ENCODE measurements at places on chromosomes 16 and 17.
A peak's percentile ranks its signal among the peaks of the same experiment; 100 is the strongest.

DNA sequence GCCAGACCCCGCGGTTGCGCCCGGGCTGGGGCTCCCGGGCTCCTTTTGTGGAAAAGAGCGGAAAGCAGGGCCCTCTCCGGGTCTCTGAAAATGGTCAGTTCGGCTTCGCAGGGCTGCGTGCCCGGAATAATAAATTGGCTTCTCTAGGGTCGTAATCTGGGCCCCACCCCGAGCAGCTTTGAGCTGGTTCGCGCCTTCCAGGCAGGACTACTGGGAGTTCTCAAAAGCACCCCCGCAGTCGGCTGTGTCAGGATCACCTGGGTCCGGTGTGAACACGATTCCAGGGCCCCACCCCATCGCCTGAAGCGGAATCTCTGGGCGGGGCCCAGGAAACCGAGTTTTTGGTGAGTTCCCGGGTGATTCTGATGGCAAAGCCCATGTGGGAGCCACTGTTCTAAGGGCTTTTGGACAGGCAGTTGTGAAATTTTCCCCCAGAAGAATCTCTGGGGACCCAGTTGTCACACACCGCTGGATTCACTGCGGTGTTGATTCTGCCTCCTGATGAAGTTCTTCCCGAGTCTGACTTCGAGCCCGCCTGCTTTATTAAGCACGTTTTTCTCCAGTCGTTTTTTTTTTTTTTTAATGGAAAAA is 77.0 kb downstream of the MRC2 start:
- DNase-seq = peak; percentile 79

DNA sequence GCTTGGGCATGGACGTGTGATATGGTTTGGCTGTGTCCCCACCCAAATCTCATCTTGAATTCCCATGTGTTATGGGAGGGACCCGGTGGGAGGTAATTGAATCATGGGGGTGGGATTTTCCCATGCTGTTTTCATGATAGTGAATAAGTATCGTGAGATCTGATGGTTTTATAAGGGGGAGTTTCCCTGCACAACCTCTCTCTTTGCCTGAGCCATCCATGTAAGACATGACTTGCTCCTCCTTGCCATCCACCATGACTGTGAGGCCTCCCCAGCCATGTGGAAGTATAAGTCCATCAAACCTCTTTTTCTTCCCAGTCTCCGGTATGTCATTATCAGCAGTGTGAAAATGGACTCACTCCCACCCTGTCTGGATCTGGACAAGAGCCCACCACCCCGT is 393.4 kb downstream of the SEC14L1 start:
- DNase-seq = peak; percentile 20

- no peak for DNase-seq
Measured at GRCh38 chr17:35846055-35846809, 22.5 kb downstream of the HEATR9 start.

GRCh38 chr17:40241252-40241834 is 22.2 kb downstream of the WIPF2 start:
- no peak for DNase-seq

GRCh38 chr17:27282054-27282551 is 11.8 kb upstream of the WSB1 start:
- no peak for DNase-seq

GRCh38 chr17:60914078-60914477 is 236.4 kb downstream of the BCAS3 start:
- no peak for DNase-seq

- no peak for DNase-seq
Measured at GRCh38 chr17:82748756-82749155, 3.1 kb upstream of the TBCD start.

DNA sequence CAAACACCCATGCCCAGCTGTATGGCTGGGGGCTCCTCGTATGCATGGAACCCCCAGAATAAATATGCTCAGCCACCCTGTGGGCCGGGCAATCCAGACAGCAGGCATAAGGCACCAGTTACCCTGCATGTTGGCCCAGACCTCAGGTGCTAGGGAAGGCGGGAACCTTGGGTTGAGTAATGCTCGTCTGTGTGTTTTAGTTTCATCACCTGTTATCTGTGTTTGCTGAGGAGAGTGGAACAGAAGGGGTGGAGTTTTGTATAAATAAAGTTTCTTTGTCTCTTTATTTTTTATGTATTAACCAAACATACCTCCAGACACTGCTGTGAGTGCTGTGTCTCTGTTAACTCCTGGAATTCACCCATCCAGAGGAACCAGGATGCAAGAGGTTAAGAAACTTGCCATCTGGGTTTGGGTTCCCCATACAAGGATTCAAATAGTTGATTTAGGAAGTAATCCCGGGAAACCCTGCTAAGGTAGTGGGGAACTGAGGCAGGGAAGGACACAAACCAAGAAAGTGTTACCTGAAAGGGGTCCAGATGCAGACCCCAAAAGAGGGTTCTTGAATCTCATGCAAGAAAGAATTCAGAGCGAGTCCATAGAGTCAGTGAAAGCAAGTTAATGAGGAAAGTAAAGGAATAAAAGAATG is 37.4 kb upstream of the IL21R start:
- DNase-seq = no peak

GRCh38 chr16:79628501-79628975 is 28.0 kb upstream of the MAF start:
- no peak for DNase-seq

DNA sequence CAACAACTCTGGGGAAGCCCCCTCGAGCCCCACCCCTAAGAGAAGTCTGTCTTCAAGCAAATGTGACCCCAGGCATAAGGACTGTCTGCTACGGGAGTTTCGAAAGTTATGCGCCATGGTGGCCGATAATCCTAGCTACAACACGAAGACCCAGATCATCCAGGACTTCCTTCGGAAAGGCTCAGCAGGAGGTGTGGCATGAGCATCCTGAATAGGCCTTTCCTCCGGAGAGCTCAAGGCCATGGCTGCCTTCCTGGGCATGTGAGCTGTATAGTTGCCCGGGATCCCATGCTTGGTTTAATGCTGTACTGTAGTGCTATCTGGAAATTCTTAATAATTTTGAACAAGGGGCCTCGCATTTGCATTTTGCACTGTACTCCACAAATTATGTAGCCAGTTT is 9.2 kb downstream of the LIG3 start:
- no peak for DNase-seq

- DNase-seq = no peak
Measured at GRCh38 chr17:7391307-7391706, 3.0 kb downstream of the PLSCR3 start.

- no peak for DNase-seq
Measured at GRCh38 chr16:84347161-84347560, 21.2 kb upstream of the ATP2C2 start.

- DNase-seq = no peak
Measured at GRCh38 chr17:21373036-21373435, 3.1 kb upstream of the KCNJ12 start.

GRCh38 chr16:23901178-23902033 is 65.6 kb downstream of the PRKCB start:
- DNase-seq = no peak

DNA sequence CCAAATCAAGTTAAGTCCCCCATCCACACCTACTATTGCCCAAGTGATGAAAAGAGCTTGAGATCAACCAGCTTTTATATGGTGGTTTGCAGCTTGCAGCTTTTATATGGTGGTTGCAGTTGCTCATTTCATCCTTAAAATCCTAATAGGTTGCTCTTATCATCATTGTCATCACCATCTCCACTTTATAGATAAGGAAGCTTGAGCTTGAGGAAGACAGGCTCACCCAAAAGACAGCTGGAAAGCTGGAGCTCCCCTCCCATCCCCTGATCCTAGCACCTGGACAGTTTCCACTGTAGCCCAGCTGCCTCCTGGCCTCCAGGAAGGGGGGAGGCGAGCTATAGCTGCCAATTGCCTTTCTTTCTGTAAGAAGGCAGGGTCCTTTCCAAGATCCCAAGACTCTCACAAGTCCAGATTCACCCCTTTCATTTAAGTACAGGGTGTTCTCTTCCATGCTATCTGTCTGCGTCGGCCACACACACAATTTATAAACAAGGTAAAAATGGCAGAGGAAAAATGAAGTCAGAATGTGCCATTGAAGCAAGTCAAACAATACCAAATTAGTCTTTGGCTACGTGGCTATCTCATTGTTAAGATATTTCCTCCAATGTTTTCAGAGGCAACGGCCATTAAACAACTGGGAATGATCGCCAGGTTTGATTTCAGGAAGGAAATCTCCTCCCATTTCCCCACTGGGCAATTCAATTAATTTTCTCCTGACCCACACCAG is 63.3 kb downstream of the PECAM1 start:
- no peak for DNase-seq

- DNase-seq = no peak
Measured at GRCh38 chr17:14748036-14748710, 447.3 kb downstream of the HS3ST3B1 start.

DNA sequence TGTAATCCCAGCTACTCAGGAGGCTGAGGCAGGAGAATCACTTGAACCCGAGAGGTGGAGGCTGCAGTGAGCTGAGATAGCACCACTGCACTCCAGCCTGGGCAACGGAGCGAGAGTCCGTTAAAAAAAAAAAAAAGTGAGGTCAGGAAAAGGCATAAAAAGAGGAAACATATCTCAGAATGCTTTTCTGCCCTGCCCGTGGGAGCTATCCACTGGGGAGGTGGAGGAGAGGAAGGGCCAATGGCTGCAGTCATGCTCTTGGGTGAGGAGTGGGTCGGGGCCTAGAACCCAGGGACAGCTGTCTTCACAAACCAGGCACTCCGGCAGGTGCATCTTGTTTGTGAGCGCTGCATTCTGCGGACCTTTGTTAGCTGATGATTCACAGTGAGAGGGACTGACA is 60.0 kb upstream of the CDC42EP4 start:
- no peak for DNase-seq

DNA sequence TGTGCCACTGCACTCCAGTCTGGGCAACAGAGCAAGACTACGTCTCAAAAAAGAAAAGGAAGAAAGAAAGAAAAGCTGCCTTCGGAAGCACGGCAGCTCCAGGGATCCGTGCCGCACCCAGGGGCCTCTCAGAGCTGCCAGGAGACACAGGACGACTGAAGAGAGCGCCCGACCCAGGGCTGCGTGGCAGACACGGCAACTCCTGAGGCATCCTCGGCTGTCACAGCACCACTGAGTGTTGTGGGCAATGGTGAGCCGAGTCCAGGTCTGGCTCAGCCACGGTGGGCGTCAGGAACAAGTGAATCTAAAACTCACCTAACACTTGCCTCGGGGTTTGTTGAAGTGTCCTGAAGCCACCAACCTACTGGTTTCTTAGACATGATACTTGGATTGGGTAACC is 28.8 kb downstream of the PDIA2 start:
- DNase-seq = no peak

GRCh38 chr16:55754056-55754455 is 78.8 kb downstream of the CES1 start:
- DNase-seq = no peak

- no peak for DNase-seq
Measured at GRCh38 chr16:10497132-10498101, 83.0 kb downstream of the EMP2 start.

GRCh38 chr16:3180445-3180878 is 7.5 kb upstream of the OR1F1 start:
- peak; percentile 76 for DNase-seq

- DNase-seq = no peak
Measured at GRCh38 chr17:69050999-69051775, 9.5 kb downstream of the ABCA9 start.

- DNase-seq = no peak
Measured at GRCh38 chr16:85738923-85739715, 11.8 kb downstream of the C16orf74 start.

- DNase-seq = no peak
Measured at GRCh38 chr17:68460715-68461114, 3.4 kb upstream of the WIPI1 start.

DNA sequence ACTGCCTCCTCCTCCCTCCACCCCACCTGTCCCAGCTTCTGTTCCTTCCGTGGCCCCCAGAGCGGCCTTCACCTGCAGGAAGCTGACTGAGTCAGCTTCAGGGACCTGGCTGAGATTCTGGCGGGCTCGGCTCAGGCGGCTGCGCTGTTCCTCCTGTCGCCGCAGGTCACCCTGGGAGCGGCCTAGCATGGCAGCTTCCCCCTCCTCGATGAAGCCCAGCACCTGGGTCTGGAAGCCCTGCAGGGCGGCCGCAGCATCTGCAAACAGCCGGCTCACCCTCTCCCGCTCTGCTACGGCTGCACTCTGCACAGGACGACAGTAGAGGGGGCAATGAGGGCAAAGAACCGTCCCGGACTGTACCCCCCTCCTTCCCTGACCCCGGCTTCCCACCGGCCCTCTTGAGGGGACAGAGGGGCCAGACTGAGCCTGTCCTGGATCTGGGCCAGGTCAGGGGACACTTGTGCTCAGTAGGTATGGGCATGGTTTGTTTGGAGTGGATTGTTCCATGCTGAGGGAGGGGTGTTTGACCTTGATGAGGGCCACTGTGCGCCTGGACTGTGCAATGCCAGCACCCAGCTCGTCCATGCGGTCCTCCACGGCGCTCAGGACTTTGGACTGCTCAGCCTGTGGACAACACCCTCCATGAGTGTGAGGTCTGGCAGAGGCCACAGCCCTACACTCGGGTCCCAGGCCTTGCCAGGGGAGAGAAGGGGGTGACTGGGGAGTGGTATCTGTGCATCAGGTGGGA is 2.0 kb downstream of the TRIM47 start:
- DNase-seq = peak; percentile 86

- no peak for DNase-seq
Measured at GRCh38 chr16:309476-309875, 26.5 kb downstream of the PDIA2 start.

GRCh38 chr16:86894029-86894567 is 315.7 kb downstream of the FOXL1 start:
- no peak for DNase-seq

DNA sequence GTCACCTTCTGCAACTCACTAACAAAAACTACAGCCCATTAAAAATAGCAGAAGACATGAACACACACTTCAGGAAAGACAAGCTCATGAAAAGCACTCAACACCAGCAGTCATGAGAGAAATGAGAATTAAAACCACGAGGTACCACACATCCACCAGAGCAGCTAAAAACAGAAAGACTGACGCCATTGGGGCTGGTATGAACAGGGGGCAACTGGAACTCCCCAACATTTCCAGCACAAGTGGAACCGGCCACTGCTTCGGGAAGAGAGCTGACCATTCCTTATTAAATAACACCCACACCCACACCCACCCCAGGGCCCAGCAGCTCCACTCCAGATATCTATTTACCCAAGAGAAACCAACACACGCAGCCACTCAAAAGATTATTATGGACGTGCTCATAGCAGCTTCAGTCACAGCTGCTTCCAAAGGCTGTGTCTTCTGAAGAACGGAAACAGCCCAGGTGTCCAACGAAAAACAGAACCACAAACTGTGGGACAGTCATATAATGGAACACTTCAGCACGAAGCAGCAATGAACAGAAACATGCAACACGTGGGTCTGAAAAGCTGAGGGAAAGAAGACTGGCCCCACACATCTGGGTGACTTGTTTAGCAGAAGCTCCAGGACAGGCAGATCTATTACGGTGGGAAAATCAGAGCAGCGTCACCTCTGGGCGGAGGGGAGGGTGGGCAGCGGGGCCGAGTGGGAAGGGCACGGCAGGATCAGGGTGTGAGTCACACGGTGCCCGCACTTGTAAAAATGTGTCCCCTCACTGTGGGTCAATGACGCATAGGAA is 41.1 kb downstream of the KLHDC4 start:
- no peak for DNase-seq

GRCh38 chr16:12584488-12585233 is 219.0 kb downstream of the CPPED1 start:
- DNase-seq = no peak

- DNase-seq = peak; percentile 77
Measured at GRCh38 chr17:82767041-82767754, 15.3 kb downstream of the TBCD start.

GRCh38 chr17:36204724-36205500 is 6.0 kb upstream of the CCL4L2 start:
- no peak for DNase-seq

GRCh38 chr16:88130016-88130415 is 178.8 kb downstream of the BANP start:
- no peak for DNase-seq
